ENCODE measurements at places on chromosomes 6 and 20.
A peak's percentile ranks its signal among the peaks of the same experiment; 100 is the strongest.

GRCh38 chr6:17116117-17116440 is 14.2 kb downstream of the STMND1 start:
- no peak for DNase-seq

- DNase-seq = no peak
These were observed 61.4 kb downstream of the CPNE5 start for GRCh38 chr6:36777801-36778200.

DNA sequence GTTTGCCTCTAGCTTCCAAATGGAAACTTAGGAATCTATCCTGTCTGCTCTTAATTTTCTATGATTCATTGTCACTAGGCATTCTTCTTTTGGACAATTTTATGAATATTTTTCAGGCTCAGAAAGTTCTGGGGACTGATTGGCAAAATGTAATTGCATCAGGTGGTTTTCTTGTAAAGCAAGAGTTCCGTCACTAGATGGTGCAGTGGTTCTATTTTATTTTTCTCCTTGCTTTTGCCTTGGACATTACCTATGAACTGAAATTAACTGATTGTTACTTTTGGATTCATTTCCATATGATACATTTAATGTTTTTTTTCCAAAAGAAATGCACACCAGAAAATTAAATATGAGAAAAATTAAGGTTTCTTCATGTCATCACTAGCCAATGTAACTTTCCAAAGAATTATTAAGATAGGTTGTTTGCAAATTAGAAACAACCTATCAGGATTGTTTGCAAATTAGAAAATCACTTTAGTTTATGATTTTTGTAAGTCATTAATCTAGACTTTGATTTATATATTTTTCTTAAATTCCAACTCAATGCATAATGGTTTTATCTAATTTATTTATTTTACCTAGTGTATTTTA is 48.0 kb downstream of the TMEM170B start:
- no peak for DNase-seq

- no peak for DNase-seq
These were observed 1.7 kb downstream of the HBS1L start for GRCh38 chr6:135052939-135053338.

- no peak for DNase-seq
These were observed 36.3 kb upstream of the SLC4A11 start for GRCh38 chr20:3275064-3275935.

GRCh38 chr6:80010288-80010687 is 5.8 kb downstream of the TTK start:
- no peak for DNase-seq

DNA sequence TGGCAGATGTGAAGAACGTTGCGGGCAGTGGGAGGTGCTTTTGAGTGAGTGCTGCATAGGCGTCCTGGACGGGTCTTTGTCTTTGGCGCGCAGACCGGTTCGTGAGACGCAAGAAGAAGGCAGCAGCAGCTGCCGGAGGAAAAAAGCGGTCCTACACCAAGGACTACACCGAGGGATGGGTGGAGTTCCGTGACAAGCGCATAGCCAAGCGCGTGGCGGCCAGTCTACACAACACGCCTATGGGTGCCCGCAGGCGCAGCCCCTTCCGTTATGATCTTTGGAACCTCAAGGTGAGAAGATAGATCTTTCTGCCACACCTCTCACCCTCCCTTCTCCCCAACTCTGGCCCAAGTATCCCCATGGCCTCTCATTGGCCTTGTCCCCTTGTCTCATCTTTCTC is 1.1 kb downstream of the ABT1 start:
- DNase-seq = no peak

GRCh38 chr20:53319716-53320115 is 273.9 kb downstream of the ZNF217 start:
- DNase-seq = no peak

DNA sequence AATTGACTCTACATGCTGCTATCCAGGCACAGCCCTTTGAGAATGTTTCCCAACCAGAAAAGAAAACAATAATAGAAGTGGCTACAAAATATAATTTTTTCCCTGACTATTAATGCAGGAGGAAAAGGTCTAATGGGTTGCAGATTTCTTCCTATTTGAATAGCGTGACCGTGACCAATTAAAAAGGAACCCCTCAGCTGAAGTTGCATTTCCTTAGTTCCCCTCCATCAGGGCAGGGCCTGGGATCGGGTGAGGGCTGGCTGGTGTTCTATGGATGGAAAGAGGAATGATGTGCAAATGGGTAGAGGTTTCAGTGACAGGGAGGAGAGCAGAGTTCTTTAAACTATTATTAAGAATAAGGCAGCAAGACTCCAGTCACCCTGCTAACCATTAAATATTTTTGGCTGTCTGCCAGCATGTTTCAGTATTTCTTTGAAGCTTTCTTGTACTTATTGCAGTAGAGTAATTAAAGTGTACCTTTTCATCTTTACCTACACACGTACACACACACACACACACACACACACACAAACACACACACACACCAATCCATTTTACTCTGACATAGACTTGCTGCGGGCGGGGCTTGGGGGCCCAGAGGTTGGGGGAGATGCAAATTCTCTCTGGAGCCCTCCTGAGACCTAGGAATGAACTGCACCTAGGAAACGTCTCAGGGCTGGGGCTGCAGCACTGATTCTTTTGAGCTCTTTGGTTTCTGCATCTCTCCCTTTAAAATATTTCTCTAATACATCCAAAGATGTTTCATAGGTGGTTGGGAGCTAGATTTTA is 154.8 kb upstream of the SLC35B3 start:
- peak; percentile 30 for DNase-seq

DNA sequence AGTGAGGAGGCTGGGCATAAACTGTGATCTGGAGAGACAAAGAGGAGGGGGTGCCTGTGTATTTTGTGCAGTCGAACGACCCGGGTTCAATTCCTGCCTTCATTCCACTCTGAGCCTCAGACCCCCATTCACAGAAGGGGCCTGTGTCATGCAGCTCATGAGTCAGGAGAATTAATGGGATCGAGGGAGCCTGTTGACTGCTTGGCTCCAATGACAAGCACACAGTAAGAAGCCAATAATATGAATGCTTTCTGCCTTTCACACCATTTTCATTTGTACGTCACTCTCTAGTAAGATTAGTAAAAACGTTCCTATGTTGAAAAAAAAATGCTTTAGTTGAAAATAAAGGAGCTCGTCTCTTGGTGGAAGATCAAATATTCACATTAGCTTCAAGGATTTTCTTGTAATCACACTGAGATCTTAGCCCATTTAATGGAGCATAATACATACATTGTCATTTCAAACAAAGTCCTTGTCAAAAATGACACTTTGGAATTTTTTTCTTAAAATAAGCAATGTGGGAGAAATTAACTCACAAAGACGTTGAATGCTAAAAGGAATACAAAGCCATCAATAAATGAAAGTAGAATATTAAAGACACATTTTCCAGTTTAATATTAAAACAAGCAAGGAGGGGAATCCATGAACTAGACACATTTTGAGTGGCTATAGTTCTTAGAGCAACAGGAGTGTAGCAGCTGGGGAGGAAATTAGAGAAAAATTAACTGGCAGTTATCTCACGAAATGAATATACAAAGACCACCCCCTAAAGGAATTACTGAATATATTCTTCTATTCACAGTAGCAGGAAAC is 246.7 kb upstream of the AFDN start:
- no peak for DNase-seq

GRCh38 chr20:33401184-33401920 is at the start of gene CDK5RAP1:
TSS of gene CDK5RAP1 (minus strand) at chr20:33401519. CDS start at chr20:33397064, 4,455 bp downstream.
- peak; percentile 86 for DNase-seq

- no peak for DNase-seq
These were observed 3.1 kb upstream of the TLDC2 start for GRCh38 chr20:36872852-36873251.

GRCh38 chr6:6713657-6714056 is 125.1 kb downstream of the LY86 start:
- no peak for DNase-seq

GRCh38 chr6:88368071-88368787 is 202.1 kb upstream of the CNR1 start:
- peak; percentile 6 for DNase-seq

GRCh38 chr6:142324111-142324510 is 22.3 kb downstream of the ADGRG6 start:
- DNase-seq = no peak

GRCh38 chr6:165944002-165944466 is 223.6 kb downstream of the TBXT start:
- DNase-seq = no peak

- no peak for DNase-seq
These were observed 61.6 kb upstream of the MRPS10 start for GRCh38 chr6:42279144-42279781.

DNA sequence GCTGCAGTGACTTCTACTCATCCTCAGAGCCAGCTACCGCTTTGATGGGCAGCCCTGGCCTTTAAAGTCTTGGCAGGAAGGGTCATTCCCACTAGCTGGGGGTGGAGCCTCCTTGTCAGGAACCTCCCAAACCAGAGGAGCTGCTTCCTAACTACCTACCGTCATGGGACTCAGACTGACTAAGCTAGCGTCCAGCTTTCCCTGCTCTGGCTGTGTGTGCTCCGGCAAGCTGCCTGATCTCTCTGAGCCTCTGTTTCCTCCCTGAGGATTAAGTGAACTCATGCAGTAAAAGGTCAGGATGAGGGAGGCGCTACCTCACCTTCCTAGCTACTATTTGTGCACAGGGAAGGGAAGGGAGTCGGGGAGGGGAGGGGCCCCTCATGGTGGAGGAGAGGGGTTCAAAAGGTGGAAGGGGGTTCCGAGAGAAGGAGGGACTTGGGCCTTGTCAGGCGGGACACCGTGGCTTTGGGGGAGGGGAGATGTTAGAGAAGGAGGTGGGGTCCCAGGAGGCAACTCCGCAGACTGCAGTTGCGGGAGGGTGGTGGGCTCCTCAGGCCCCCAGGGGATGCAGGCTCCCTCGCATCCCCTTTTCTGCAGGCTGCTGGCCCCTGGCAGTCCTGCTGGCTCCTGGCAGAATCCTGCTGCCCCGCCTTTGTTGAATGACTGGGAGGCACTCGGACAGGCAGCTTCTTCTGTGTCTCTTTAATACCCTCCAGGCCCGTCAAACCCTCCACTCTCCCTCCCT is 9.8 kb downstream of the DUSP15 start:
- DNase-seq = no peak

DNA sequence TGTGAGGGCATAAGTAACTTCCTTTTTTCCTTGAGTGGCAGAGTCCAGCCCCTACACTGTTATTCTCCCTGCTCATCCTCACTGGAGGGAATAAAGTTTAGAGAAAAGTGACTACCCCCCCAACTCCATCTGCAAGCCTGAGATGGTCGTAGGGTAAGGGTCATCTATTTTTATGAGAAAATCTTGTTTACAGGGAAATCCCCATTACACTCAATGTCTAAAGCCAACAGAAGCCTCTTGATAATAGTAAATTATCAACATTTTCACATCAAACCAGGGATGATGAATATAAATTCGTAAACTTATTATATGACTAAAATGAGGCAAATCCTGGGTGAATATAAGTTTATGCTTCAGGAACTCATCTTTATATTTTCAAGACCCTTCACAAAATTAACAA is 174.0 kb upstream of the KCNK16 start:
- no peak for DNase-seq

GRCh38 chr6:119858901-119859300 is 509.3 kb upstream of the MAN1A1 start:
- no peak for DNase-seq

DNA sequence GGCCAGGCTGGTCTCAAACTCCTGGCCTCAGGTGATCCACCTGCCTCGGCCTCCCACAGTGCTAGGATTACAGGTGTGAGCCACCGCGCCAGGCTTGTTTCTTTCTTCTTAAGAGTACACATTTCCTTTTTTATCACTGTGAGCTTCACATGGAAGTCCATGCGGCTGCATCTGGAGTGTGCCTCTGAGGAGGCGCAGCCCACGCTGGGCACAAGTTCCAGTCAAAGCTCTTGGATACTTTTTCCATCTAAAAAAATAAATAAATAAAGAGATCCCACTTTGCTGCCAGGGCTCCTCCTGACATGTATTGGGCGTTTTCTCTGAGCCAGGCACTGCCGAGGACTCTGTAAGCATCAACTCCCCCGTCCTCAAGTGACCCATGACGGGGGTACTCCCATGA is 123.0 kb downstream of the PREX1 start:
- DNase-seq = no peak

GRCh38 chr20:57582432-57583288 is 21.8 kb downstream of the PCK1 start:
- DNase-seq = peak; percentile 37

GRCh38 chr6:50720623-50721022 is 7.3 kb downstream of the TFAP2D start:
- DNase-seq = no peak

GRCh38 chr20:17969278-17969883 is 563 bp downstream of the MGME1 start:
- DNase-seq = peak; percentile 51

GRCh38 chr6:43123461-43124314 is 47.4 kb upstream of the SRF start:
- peak; percentile 40 for DNase-seq

DNA sequence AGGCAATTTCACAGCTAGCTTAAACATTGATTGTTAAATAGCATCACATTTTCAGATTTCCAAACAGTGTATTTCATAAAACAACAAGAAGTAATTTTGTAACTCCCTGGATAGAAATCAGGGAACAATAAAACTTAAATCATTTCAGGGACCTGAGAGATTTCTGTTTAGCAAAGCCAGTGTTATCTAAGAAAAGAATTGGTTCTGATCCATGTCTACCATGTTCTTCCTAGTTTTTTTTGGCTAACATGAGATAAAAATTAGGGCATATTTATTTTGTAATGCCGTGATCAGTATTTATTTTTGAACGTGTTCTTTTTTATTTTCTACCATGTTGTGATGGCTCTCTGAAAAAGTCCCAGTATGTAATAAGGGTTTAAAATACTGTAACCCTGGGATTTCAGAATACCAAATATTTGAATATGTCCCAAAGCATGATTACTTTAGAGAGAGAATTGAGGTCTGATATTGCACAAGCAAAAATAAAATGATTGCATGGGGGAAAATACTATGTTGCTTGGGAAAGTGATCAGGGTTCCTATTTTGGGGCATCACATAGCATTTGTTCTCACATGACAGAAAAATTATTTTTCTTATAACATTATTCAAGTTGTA is 188.7 kb upstream of the CEP162 start:
- no peak for DNase-seq

GRCh38 chr6:15674690-15675386 is 12.0 kb upstream of the DTNBP1 start:
- peak; percentile 55 for DNase-seq

GRCh38 chr6:155038104-155038503 is 43.0 kb downstream of the TIAM2 start:
- no peak for DNase-seq

GRCh38 chr6:131909408-131910218 is 41.6 kb downstream of the CCN2 start:
- DNase-seq = peak; percentile 86

DNA sequence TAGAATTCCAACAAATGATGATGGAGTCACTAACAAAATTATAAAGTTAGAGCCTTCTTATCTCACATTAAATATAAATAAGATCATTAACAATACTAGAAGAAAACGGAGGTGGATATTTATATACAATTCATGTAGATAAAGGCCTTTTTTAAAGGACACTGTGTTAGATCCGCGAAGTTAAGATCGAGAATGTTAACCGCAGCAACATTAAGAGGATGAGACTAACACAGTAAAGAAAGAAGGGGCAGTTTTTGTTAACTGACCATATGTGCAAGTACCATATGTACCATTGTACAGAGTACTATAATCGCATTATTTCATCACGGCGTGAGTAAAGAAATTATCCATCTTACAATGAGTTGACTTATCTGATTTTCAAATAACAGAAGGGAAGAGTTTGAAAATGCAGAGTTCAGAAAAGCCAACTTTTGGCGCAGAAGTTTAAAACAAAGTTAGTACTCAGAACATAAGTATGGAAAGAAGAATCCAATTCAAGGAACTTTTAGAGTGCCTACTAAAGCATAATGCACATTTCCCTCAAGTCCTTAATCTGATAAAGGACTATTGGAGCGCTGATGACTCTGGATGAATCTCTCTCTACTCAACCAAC is 1.4 kb downstream of the FBXL4 start:
- no peak for DNase-seq

All from NCI-H524 (cell line).